Stimulated activated CD4-positive, alpha-beta T cell treated with anti-CD3 and anti-CD28 coated beads, Interleukin-1b, Interleukin-23, amount 100 ng/mL, for 1 hour (primary cell): ENCODE measurements at places on chromosomes 7 and 10.
A peak's percentile ranks its signal among the peaks of the same experiment; 100 is the strongest.

DNA sequence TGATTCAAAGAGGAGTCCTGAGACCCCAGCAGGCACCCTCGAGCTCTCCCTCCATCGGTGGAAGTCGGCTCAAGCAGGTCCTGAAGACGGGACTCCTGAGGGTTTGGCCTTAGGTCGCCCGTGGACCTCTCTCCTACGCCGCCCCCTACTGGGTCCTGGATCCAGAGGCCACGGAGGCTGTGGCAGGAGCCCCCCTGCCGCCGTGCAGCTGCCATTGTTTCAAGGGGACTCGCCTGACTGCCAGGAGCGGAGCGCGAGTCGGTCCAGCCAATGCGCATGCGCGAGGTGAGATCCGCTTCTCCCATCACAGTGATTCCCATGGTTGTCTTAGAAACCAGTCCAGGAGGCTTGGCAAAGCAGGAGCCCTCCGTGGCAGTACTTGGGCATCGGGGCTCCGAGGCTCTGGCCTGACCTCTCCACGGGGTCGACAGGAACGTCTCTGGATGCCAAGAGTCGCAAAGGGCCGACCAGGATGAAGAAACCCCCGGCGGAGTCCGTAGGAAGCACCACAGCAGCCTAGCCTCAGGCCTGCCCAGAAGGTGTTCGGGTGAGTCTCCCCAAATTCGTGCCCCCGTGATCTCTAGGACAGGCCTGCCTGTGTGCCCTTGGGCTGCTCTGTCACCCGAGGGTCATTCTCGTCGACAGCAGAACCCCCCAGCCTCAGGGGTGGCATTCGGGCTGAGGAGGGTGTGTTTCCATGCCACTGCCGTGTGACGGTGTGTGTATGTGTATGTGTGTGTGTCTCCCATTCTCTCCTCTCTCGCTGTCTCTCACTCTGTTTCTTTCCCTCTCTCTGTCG, 322.3 kb downstream of the ZNF716 start:
- DNase-seq = no peak

DNA sequence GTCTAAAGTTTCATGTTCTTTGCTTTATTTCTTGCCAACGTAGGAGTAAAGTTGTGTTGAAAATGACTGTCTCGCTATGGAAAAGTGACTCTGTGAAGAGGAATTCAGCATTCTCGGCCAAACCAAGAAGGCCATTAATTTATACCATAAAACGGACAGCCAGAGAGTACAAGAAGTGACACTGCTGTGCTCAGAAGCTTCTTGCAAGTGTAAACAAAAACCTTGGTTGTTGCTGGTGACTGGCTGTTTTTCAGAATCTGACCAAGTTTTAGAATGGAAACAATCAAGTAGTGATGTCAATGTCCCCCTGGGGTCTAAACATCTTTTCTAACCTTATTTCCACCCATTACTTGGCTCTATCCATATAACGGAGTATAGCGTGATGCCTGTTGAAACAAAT, 201.9 kb downstream of the INHBA start:
- DNase-seq = no peak

GRCh38 chr10:116905845-116906210, 56.5 kb downstream of the ENO4 start:
- no peak for DNase-seq

DNA sequence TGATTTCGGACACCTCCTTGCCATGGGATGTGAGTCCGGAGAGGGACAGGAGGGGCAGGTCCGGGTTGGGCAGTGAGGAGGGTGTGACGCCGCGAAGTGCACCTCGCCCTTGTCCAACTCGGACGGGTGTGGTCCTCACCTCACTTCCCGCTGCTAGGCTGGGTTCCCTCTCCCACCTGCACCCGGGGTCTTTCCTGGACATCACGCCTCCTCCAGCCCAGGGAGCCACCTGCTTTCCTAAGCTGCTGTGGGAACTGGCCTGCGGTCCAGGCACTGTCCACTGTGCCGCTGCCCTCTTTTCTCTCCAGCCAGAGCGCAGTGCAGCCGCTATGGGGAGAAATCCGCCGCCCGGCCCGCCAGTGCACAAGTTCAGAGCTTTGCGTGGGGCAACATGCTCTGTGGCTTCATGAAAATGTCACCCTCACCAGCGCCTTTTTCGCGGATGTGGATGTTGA, 45.0 kb upstream of the ZNF716 start:
- DNase-seq = no peak

DNA sequence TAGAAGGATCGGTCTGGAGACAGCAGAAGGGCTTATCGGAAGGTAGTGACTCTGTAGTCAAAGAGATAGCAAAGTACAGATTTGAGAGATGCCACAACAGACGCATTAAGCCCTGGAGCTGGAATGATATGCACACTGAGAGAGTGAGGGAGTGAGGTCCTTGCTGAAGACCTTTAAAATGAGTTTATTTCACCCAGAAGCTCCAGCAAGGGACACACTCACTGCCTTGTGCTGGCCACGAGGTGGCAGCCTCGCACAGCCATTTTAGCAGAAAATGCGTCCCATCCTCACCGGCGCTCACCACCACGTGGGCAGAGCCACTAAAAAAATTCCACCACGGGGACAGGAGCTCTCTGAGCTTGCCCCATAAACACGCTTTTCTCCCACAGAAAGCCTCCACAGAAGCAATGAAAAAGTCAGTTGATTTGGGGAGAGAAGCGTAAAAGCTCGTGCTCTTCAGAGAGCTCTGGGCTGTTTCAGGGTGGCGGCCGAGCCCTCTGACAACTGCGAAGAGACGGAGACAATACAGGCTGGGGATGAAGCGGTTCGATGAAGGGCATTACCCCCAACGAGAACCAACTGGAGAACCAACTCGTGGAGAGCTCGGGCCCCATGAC, 163.0 kb upstream of the KLF14 start:
- peak; percentile 46 for DNase-seq

DNA sequence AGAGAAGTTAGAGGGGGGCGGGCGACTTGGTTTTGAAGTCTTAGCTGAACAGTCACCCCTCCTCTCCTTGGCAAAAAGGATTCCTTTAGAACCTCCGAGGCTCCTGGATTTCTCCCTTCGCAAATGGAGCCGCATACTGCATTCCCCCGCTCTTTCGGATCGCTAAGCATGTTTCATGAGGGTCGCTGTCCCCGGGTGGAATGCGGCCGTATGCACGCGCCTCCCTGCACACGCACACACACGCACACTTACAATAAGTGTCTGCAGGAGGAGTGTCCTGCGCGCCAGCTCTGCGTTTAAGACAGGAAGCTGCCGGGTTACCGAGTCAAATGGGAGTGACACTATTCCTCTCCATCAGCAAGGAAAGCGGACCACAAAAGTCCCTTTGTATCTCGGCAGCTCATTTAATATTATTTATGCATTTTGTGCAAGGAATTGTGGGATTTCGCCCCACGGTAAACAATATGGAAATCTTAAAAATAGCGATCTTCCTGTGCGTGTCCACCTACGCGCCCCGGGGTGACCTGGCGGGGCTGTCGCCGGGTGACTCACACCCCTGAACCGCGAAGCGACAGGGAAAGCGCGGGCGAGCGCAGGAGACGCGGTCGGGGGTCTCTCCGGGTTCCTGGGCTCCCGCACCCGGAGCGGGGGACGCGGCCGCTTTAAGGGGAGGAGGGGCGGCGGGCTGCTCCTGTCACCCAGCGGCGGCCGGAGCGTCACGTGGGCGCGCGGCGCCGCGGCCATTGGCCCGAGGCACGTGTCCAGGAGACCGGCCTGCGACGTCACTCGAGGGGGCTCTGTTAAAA, 988 bp upstream of the EN2 start:
- DNase-seq = no peak

DNA sequence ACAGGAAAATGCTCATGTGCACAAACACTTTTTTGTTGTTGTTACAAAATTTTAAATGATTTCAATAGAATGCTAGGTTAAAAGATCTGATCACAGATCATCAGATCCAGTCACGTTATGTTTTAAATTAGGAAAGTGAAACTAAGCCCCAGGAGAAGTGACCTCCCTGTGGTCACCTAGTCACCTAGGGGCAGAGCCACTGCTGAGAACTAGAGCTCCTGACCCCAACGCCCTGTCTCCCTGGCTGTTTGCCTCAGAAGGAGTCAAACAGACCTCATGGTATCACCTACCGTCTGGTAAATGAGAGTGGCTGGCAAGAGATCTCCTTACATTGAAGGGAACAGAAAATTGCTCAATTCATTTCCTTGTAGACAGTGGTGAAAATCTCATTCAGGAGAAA, 447.3 kb downstream of the ADRA2A start:
- DNase-seq = no peak

DNA sequence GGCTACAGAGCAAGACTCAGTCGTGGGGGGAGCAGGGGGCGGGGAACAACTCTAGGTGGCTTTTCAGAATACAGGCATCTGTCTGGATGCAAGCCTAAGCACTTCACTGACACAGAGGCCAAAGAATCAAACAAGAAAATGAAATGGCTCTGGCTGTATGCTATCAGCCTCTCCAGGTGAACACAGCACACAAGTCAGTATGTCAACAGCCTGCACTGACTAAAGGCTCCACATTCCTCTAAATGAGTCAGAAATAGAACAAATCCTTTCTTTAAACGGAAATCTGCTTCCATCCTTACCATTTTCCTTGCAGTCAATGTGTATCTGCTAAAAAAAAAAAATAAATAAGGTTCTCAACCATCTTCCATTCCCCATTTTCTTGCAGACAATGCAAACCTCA, 88.3 kb downstream of the ARMH3 start:
- DNase-seq = no peak

- DNase-seq = no peak
These were observed 239.7 kb upstream of the KLF6 start for GRCh38 chr10:4024516-4025245.

DNA sequence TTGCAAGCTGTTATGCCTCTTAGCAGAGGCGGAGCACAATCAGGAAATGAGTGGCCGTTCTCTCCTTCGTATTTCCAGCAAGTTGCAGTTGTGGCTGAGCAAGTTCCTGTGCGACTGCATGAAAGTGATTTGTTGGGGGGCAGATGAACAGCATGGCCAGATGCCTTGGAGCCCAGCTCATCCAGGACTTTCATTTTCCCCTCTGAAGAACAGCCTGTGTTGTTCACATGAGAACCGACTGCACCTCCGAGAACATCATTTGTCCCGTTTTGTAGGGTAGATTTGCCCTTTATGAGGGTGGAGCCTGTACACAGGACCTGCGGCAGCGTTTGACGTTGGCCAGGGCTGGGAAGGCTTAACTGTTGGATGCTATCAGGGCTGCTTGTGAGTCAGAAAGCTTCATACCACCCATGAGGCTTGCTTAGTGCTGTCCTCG, 4.4 kb downstream of the BAG3 start:
- no peak for DNase-seq

- DNase-seq = no peak
These were observed 52.9 kb downstream of the AUTS2 start for GRCh38 chr7:69651101-69651590.

DNA sequence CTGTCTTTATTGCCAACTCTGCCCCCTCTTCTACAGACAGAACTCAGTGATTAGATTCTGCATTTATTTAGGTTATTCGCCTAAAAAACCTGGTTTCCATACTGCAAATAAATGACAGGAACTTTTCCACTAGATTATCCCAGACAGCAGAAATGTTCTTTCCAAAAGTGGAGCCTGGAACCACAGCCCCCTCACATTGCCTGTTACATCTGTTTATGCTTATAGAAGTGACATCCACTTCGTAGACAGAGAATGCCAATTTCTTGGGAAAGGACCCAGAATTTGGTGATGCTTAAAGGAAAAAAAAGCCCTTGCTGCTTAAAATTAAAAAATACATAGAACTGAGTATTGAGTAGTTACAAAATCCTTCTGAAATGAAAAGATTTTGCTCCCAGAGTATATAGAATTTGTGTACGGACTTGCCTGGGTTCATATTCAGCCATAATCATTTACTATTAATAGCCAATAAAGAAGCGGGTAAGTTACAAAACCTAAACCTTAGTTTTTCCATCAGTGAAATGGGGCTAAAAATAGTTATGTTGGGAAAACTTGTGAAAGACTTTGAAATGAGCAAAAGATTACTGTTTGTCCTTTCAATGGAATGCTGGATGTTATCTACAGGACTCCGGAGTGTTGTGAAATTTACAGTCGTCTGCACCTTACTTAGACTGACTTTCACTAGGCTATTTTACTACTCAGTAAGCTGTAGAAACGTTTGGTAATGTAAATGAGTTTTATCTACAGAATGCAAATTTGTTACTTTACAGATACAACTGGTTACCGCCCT, 1.1 kb upstream of the PPP1R9A start:
- no peak for DNase-seq

DNA sequence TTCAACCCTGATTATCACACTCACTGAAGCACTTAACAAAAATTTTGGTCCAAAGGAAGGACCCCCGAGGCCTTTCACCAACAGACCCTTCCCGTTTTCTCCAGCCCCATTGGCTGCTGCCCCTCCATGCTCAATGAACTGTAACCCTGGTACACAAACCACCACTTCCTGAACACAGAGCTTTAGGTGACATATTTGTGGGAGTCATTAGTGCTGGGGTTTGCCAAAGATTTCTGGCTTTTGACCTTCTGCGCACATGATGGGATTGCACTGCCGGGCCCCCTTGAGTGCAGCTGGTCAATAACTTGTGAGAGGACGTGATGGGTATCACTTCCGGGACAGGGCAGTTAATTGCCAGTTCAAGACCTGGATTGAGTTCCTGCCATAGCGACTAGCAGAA, 9.0 kb upstream of the CAMK1D start:
- no peak for DNase-seq
